ENCODE measurements at places on chromosomes 12 and 14.

DNA sequence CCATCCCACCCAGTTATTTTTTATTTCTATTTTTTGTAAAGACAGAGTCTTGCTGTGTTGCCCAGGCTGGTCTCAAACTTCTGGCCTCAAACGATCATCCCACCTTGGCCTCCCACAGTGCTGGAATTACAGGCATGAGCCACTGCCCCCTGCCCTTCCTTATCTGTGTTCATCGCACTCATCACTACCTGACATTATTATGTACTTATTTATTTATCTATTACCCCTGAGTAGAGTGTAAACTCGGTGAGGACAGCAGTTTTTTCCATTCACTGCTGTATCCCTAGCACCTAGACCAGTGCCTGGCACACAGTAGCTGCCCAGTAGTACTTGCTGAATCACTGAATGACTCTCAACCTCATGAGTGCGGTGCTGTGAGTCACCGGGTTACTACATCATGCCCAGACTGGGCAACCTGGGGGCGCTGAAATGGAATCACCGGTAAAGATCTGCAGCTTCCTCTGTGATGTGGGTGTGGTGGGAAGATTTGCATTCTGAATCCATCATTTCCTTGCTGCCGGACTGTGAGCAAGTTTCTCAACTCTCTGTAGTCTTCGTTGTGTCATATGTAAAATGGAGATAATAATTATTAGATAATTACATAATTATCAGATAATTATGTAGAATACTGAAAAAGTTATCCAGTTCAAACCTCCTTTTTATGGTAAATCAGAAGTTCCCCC is 81.9 kb upstream of the USP44 start:
- no peak for DNase-seq

DNA sequence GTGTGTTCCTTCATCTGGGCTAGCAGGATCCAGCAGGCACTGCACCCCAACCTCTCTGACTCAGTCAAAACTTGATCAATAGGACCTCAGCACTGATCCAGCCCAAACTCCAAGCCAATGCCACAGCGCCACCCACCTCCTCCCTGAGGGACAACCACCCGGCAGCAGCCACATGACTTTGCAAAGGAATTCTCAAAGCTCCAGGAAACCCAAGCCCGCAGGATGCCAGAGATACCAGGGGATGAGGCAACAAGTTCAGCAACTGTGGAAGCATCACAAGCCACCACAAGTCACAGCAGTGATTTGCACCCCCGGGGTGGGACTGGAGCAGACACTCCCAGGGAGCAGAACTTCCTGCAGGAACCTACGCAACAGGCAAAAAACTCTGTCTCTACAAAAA is 37.3 kb downstream of the ACTN1 start:
- peak; percentile 71 for DNase-seq

DNA sequence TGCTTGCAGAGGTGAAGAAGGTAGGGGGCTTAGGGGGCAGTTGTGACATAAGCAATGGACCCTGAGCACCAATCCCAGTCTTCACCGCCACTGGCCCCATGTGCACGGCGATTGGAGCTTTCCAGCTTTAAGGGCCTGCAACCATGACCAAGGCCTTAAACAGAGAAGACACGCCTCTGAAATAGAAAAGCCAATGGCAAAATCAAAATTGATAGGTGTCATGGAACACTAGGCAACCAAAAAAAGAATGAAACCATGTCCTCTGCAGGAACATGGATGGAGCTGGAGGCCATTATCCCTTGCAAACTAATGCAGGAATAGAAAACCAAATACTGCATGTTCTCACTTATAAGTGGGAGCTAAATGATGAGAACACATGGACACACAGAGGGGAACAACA is 146.3 kb downstream of the SCARB1 start:
- no peak for DNase-seq

- DNase-seq: no peak
Measured at GRCh38 chr14:106530423-106531107, 1004.2 kb downstream of the TMEM121 start.

DNA sequence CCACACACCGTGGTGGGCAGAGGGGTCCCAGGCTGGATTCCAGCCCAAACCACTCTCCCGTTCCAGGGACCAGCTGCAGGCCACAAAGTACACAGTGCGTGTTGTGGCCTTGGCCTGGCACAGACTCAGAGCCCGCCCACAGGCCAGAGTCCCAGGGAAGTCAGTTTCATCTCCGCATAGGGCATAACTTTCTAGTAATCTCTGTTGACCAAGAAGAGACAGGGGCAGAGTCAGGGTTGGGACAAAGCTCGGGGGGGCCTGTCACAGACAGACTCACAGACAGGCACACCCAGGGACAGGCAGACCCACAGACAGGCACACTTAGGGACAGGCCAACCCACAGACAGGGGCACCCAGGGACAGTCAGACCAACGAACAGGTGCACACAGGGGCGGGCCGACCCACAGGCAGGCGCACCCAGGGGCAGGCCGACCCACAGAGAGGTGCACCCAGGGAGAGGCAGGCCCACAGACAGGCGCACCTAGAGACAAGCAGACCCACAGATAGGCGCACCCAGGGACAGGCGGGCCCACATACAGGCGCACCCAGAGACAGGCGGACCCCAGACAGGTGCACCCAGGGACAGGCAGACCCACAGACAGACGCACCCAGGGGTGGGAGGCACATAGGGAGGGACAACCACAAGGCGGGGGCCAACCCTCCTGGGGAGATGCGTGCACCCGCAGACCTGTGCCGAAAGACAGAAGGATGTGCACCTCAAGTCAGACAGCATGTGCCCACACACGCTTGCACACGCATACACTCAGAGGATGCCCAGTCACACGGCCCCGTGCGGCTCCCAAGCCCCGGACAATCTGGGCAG is 323.3 kb upstream of the RTL1 start:
- DNase-seq: no peak

DNA sequence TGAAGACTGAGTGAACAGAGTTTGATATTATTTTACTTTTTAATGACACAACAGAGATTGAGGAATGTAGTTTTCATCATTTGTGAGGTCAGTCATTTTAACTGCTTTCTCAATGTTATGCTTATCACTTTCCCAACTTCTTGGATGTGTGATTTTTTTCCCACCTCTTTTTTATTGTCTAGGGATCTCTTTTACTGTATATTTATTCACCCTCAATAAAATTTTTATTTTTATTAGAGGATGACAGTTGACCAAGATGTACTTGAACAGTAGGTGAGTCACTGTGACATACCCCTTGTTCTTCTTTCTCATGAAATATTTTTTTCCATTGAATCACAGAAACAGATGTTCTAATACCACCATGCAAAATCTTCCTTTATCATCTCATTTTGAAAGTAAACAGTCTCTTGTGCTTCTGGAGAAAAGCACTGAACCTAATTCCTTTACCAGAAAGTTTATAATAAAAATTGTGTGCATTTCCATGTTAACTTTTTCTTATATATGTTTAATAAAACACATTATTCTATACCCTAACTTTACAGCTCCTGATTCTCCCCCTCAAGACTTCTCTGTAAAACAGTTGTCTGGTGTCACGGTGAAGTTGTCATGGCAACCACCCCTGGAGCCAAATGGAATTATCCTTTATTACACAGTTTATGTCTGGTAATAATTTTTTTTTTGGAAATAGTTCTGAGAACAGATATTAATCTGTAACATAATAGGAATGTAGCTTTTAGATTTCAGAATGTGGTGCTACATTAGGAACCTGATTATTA is 65.9 kb downstream of the PTPRQ start:
- peak; percentile 95 for DNase-seq

DNA sequence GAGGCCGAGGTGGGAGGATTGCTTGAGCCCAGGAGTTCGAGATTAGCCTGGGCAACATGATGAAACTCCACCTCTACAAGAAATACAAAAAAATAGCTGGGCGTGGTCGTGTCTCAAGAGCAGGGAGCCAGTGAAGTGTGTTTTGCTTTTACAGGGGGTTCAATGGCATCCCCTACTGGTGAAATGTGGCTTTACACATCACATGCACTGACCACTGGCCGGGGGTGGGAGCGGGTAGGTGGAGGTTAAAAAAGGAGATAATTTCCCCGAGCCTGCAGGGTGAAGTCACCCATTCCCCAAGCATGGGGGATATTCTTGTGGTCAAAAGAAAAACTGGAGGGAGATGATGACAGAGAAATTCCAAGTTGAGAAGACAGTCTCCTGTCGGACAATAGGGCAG is 63.6 kb upstream of the PWP1 start:
- no peak for DNase-seq

- no peak for DNase-seq
Measured at GRCh38 chr14:88163731-88164255, 158.9 kb downstream of the GPR65 start.

DNA sequence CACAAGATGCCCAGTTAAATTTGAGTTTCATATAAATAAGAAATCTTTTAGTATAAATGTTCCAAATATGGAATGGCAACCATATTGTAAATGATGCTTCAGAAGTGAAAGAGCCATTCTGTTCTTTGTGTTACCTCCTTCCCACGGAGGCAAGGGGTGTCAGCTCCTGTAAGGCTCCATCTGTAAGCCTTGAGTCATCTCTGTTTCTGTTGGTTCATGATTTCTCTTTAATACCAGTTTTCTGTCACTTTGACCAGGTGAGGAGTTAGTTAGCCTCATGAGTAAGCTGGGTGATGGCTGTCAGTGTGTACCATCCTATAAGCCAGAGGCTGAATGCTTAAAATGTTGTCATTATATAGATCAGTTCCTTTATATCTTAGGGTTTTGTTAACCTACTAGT is 61.9 kb downstream of the TMEM30B start:
- no peak for DNase-seq

DNA sequence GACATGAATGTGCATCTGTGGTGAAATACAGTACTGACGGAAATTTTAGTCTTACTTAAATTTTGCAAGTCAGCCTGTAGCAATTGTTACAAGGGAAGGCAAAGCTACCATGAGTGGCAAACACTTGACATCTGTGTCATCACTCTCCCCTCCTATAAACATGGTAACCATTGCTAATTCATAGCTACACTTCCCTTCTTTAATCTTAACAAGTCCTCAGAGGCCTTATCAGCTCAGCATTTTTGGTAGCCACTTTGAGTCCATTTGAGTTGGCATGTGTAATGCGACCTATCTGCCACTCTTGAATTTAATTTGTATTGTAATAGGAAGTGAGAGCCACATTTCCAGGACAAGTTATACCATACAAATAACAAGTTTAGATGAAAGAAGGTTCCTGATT is 218.1 kb downstream of the RMST start:
- no peak for DNase-seq

- no peak for DNase-seq
Measured at GRCh38 chr14:105355049-105355575, 40.6 kb downstream of the PACS2 start.
